Natural killer cell (primary cell): ENCODE measurements at places on chromosomes 11 and 22. TPM values are rescaled to one million over a fixed set of nuclear protein-coding genes. Genes with fewer than 3 reads are reported as not detected.

The ABCC8 gene
- total RNA-seq = not detected

The APOBEC3F gene
- 30.1 TPM for total RNA-seq

The CCDC81 gene
- total RNA-seq = 0.64 TPM

The NPAS4 gene
- not detected for total RNA-seq

The SCO2 gene
- total RNA-seq = 13.5 TPM

The CDKN1C gene
- 27.9 TPM for total RNA-seq

The KCNJ1 gene
- total RNA-seq = not detected

GRCh38 chr11:45907911-45908370 lies 870 bp upstream of the FREY1 start:
- DNase-seq = no peak

DNA sequence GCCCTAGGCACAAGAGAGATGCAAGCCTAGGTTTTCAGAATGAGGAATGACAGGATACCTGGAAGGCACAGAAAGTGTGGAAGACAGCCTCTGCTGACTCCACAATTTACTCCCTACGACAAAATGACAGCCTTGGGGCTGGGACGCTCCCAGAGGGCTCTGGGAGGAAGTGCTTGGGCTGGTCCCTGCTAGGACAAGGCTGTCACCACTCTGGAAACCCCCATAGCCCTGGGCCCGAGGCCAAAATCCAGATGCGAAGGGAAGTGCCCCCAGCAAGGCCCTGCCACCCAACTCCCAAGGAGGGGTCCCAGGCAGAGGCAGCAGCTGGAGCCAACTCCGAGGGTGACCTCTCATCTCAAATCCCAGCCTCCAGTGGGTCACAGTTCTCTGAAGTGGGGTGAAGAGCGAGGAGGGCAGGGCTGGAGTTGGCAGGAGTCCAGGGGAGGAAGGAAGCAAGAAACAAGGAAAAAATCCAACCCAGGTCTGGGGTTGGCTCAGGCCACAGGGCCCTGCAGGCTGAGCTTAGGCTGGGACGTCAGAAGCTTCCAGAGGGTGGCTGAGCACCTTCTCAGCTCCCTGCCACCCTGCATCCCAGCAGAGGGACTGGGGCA lies 6.3 kb upstream of the CDC42EP2 start:
- DNase-seq = no peak

DNA sequence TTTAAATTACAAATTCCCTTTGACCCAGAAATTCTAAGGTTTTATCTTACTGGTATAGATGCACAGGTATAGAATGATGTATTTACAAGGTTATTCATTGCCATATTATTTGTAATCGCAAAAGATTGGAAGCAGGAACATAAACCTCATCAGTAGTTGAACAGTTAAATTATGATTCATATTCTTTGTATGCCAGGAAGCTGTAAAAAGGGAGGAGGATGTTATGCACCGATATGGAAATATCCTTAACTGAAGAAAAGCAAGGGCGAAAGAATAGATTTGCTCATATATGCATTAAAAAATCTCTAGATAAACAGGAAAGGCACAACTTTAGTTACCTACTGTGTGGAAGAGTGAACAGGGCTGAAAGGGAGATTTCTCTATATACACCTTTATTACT lies 36.7 kb downstream of the PPFIA1 start:
- no peak for DNase-seq

DNA sequence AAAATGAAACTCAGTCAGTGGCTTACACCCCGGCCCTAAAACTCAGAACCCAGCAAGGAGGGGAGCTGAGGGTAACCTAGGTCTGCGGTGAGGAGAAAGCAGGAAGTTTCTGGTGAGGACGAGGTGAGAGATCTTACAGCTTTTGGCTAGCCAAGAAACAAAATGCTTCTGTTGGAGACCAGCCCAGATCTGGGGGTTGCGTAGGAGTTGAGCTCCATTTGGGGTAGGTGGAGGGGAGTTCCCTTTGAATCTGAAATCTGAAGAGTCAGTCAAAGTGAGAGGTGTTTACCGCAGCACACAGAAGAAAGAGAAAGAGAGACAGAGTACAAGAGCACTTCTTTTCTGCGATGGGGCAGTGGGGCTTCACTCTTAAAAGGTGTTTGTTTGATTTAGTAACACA lies 29.6 kb downstream of the EHF start:
- DNase-seq = peak; percentile 91

DNA sequence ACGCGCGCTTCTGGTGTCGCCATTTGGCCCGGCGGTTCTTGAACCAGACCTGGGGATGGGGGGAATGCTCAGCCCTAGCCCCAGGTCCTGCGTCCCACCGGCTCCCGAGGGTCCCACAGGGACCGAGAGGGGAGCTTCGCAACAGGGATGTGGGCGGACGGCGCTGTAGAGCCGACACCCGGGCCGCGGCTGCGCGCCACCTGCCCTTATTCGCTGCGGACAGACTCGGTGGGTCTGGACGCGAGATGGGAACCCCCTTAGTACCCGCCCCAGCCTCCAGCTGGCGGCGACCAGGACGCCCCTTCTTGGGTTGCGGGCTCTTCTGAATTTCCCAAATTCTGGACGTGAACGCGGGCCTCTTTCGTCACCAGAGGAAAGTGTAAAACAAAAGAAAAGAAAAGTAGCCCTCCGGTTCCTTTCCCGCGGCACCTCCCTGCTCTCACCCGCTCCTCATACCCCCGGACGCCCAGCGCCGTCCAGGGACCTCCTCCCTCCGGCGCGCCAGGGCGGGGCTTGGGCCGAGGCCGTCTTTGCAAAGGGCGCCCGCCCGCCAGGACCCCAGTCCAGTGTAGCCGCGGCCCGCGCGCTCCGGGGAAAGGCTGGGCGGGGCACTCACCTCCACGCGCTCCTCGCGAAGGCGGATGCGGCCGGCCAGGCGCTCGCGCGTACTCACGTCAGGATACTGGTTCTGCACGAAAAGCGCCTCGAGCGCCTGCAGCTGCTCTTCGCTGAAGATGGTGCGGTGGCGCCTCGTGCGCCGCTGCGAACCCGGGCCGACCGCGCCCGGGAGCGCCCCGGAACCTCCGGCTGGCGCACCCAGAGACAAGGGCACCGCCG lies 827 bp downstream of the GSC2 start:
- peak; percentile 66 for DNase-seq

DNA sequence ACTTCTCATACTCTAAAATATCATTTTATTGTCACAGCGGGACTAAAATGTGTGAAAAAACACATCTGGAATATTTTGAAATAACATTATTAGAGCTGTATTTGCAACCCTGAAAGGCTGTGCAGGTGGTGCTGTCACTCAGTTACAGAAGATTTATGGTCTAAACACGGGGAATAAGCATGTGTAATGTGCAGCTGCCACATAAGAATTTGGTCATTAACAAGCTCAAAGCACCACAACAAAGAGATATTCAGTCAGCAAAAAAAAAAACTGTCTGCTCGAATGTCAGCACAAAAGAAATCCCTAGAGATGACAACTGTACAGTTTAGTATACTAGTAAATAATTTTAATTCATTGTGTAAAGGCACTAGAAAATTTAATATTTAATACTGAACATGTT lies 31.3 kb downstream of the TMEM123 start:
- no peak for DNase-seq

DNA sequence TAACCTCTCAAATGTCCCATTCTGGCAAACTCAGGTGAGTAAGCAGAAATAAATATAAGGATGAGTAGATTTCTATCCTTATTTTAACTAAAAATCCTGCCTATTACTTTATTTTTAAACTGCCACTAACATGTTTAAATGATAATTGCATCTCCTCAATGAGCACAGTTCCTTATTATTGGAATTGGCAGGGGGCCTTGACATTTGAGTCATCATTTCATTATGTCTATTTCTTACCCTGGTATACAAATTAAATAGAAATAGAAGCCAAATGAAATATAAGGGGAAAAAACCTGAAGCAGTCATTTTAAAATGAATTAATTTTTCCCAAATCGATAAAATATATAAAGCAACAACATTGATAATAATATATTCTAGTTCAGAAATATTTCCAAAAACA lies 81.2 kb downstream of the GUCY1A2 start:
- DNase-seq = no peak

DNA sequence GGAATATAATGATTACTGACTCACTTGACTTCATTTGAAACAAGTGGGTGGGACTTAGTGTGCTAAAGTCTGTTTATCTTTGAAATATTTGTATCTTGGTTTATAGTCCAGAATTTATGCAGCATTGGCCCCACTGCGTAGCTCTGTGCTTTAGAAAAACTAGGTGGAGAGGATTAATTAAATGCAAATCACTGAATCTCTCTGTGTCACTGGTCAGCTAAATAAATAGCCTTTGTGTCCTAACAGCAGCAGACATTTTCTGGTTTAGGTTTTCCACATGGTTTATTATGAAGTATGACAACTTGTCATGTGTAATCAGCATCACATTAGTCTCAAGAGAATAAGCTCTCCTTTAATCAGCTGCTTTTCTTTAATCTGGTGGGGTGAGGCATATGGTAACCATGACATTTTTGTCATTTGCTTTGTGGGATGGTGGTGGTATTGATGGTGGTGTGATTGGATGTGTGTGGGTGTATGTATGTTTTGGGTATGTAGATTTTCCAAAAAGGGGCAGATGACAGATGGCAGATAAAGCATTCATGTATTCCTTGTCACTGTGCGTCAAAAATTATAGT lies 33.9 kb downstream of the BCL2L13 start:
- DNase-seq = no peak

- no peak for DNase-seq
Measured at GRCh38 chr22:16988257-16988656, 19.8 kb downstream of the GAB4 start.

GRCh38 chr22:29203488-29204454 lies 1.9 kb upstream of the EMID1 start:
- no peak for DNase-seq

GRCh38 chr22:33247758-33248157 lies 189.6 kb upstream of the SYN3 start:
- DNase-seq = no peak

DNA sequence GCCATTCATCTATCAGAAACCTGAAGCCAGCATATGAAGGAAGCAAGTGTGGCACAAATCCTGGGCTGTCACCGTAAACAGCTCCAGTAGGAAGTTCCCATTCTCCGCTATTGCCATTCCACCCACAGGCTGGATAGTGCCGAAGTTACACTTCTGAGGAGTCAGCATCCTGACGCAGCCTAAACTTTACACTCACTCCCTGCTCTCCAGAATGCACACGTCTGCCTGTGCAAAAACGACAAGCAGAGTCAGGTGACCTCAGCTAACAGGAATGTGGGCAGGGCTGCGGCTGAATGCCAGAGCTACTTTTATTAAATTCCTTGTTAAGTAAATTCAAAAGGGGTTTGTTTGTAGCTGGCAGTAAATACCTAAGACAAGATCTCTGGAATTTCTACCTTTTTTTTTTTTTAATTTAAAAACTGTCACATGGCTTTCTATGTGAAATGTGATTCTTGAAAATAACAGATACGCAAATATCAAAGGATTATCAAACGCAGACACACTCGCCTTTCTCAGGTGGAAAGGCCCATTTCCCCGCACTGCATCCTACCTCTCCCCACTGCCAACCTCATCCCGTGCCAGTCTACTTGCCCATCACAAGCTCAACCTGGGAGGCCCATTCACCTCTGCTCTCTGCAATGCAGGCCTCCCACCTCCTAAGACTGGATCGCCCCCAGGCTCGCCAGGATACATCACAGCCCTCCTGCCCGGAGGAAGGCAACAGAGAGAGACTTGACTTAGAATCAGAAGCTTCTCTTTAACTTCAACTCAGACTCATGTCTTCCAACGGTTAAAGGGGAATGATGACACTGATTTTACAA lies 33.5 kb downstream of the NFRKB start:
- no peak for DNase-seq

DNA sequence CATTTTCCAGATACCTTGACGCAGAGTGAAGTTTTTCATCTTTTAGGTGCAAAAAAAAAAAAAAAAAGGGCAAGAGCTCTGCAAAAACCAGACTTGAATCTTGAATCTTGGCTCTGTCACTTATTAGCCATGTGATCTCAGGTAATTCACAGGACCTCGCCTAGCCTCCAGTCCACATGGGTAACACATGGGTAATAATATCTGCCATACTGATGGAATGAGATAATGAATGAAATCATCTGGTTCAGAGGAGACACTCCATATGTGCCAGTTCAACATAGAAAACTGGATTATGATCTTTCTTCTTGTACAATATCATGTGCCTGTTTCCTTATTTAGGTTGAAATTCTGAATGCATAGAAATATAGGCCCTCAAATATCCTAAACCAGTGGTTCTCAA lies 8.6 kb upstream of the AMOTL1 start:
- no peak for DNase-seq

DNA sequence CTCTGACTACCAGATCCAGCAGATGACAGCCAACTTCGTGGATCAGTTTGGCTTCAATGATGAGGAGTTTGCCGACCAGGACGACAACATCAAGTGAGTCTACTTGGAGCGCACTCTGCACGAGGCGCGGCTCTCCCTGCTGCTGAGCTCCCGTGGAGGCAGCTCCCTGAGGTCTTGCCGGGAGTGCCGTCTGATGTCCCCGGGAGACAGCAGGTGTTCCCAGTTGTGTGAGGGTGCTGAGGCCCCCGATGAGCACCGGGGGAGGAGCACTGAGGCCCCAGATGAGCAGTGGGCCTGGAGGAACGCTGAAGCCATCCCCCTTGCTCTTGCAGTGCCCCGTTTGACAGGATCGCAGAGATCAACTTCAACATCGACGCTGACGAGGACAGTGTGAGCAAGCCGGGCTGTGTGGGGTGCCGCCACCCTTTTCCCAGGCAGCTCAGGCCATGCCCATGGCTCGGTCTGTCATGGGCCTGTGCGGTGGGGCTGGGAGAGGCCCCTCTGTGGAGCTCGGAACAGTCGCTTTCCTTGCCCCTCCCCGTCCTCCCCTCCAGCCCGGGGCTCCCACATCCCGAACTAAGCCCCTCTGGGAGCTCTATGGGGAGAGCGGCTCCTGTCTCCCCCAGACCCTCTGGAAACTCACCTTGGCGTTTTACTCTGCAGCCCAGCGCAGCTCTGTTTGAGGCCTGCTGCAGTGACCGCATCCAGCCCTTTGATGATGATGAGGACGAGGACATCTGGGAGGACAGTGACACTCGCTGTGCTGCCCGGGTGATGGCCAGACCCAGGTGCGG lies 37.1 kb downstream of the SBF1 start:
- DNase-seq = no peak

- no peak for DNase-seq
Measured at GRCh38 chr11:18270102-18270501, 4.0 kb downstream of the SAA1 start.

DNA sequence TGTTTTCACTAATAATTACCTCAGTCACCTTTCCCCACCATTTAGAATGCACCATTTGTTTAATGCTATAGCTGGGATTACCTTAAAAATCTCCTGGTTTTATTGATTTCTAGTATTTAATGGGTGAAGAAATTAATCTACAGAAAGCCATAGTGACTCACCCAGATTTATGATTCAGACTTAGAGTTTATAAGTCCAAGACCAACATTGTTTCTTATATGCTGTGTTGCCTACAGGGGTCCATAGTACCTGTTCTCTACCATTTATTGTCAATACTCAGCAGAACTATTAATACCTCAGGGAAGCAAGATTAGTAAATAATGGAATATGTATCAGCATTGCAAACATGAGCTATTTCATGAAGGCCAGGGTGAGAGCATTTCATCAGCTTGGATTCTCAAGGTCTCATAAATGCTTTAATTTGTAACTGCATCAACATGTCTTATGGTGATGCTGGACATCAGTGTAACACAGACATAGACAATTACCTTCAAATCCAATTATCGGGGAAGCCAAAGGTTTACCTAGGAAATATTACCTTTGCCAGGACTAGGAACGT lies 8.0 kb upstream of the MS4A7 start:
- DNase-seq = no peak
